Right ventricle myocardium superior (tissue), 1 donor: ENCODE measurements at places on chromosomes 4 and X. TPM values are rescaled to one million over a fixed set of nuclear protein-coding genes. Genes with fewer than 3 reads are reported as not detected.

The APELA gene
- total RNA-seq, result not detected

The SLC6A14 gene
- not detected for total RNA-seq

The STAP1 gene
- not detected for total RNA-seq

The CXCL11 gene
- total RNA-seq, result not detected
